Vagina (tissue), 2 donors: ENCODE measurements at places on chromosomes 7 and 10.
A peak's percentile ranks its signal among the peaks of the same experiment; 100 is the strongest.

DNA sequence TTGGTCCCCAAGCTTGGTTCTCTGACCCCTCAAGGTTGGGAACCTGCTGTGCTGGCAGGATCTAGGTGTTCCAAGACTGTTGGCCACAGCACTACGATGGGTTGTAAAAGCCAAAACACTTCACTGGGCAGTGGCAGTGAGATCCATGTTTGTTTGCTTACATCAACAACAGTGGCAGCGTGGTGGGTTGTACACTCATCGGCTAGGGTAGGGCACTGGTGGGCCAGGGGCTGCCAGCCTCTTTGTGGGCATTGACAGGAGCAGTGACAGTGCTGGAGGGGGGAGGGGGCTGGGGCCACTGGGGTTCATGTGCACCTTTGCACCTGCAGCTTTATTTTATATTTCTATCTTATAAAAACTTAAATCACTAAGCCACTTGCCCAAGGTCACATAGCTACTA lies 126.7 kb upstream of the ZWINT start:
- no peak for DNase-seq

DNA sequence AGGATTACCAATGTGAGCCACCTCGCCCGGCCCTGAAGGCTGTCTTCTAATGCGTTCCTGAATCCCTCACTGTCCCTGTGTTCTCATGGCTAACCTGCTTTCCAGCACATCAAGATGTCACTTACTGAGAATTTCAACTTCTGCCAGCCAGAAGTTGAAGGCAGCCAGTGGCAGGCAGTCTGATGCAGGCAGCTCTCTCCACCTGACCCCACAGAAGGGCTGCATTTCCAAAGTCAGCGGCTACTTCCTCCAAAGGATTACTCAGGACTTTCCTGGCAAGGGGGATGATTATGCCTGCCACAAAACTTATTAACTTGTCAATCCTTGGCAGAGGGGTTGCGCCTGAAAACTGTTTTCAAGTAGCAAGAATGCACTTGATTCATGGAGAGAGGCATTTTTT lies 1219.4 kb downstream of the TYW1 start:
- DNase-seq: no peak

DNA sequence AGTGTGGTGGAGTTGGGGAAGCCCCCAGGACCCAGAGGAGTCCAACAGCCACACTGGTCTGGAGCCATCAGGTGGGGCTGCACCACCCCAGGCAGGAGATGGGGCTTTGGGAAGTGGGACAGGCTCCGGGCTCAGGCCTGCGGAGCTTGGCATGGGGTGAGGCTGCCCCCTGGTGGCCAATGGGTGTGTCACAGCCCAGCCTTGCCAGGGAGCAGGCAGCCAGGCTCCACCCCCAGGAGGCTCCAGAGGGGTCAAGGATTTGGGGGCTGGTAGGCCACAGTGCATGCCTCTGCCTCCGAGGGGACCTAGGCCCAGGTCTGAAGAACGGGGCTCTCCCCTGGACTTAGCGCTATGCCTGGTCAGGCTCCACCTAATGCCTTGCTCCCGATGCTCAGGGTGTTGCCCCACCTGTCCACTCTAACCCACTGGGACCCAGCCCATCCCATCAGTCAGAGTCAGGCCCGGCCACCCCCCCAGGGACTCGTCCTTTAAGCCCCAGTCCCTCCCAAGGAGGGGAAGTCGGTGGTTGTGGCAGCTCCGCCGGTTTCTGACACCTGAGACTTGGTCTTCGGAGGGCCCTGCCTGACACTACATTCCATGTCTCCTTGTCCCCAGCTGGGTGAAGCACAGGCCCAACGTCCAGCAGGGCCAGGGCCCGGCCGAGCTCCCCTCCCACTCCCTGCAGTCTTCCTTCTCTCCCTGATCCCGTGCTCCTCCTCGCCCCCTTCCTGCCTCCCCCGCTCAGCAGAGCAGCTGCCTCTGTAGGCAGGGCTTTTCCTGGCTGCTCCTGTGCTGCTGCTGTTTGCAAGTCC lies 11.3 kb upstream of the SAMD8 start:
- no peak for DNase-seq

DNA sequence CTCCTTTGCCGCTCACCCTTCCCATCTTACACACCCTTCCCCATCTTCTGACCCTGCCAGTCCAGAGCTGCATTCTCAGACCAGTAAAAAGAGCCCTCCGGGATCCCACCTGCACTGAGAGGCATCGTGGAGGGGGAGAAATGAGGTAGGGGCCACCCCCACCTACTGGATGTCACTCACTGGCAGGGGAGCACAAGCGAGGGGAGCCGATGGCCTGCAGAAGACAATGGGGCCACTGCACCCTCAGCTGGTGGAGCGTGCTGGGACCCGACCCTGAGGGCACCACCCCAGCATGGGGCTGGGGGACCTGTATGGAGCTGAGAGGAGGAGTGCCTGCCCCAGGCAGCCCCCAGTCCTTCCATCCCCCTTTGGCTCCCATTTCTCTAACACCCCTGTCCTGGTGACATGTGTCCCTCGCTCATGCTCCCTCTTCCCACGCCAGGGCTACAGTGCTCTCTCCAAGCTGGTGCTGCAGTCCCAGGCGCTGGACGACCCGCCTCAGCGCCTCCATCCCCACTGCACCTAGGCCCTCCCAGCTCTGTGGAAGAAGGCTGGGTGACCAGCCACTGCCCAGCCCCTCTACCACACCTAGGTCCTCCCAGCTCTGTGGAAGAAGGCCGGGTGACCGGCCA lies 49.8 kb downstream of the RASGEF1A start:
- DNase-seq: no peak

GRCh38 chr10:14466257-14466656 lies 135.5 kb upstream of the FRMD4A start:
- DNase-seq: no peak

DNA sequence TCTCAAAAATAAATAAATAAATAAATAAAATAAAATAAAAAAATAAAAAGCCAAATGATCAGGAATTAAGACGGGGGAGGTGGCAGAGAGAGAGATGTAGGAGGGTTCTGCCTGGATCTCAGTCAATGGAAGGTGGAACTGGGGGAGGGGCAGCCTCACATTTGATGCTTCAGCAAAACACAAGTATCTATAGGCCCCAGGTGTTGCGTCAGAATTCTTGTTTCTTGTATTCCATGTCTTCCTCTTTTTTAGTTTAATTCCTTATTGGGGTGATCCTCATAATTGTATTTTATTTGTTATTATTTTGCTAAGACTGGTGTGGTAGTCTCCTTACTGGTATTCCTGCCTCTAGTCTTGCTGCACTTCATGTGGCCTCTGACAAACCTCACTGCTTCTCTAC lies 41.4 kb upstream of the SMARCD3 start:
- no peak for DNase-seq

DNA sequence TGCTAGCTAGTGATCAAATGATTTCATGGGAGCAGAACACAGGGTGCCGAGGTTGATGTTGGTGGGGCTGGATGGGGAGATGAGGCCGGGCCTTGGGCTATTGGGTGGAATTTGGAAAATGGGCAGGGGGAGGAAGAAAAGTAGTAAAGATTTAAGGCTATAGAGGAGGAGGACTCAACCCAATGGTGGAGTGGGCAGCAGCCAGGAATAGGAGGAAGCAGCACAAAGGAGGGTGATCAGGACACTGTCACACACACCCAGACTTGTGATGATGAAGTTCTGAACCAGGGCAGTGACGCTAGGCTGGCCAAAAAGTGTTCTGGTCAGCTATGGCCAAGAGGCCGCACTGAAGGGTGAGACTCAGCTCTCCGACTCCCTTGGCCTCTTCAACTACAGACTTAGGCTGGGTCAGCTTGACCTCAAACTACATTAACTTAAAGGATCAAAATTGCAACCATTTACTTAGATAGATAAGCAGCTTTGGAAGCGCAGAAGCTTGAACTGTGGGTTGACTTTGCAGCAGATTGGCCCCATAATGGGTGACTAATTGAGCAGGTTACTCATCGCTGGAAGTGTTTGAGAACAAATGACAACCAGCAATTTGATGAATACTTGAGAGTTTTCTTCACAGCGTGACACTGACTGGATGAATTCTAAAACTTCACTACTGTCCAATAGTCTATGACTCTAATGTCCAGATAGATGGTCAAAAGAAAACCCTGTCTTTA lies 29.4 kb upstream of the GPR26 start:
- DNase-seq: peak; percentile 52

DNA sequence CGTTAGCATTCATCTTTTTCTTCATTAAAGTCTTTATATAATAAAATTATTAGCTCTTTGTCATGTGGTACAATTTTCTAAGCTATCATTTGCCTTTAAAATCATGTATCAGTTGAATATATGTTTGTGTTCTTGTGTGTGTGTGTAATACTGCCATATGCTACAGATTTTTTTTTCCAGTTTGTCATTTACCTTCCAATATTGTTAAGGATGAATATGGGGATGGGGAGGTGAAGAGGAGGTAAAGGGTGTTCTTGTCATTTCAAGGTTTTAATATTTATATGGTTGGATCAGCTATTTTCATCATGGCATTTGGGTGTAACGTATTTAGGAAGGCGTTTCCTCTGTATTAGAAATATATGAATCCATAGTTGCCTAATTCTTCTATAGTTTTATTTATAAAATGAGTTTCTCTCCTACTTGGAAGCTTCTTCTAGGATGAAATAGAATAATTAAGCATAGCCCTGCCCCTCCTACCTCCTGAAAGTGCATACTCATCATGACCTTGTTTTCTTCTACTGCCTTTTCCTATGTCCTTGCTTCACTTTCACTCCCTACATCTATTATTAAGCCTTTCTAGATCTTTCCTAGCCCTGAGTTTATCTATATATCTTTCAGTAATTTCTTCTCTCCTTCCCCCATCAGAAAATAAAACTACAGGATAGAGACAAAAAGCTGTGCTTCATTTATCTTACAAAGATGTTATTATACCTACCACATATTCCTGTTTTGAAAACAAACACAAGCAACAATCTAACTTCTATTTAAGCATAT lies 25.1 kb downstream of the RAB18 start:
- DNase-seq: no peak

- no peak for DNase-seq
Observed at GRCh38 chr7:27183682-27184336, 1.2 kb downstream of the HOXA11 start.

DNA sequence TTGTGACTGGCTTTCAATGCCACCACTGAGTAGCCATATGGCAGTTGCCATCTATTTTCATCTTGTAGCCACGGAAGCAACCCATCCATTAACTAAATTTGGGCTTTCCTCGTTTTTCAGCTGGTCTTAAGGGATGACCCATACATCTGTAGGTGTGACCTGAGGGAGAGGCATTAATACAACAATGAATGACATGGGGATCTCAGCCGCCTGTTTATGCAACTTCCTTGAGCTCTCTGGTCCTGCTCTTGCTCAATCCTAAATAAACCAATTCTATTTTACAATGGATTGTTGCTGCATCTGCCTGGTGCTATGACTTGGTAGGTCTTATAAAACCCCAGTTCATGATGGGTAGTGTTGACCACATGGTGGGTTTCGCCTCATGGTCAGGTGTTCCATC lies 21.9 kb upstream of the ADAM22 start:
- DNase-seq: no peak

- no peak for DNase-seq
Observed at GRCh38 chr10:122468926-122469781, 7.8 kb downstream of the HTRA1 start.

DNA sequence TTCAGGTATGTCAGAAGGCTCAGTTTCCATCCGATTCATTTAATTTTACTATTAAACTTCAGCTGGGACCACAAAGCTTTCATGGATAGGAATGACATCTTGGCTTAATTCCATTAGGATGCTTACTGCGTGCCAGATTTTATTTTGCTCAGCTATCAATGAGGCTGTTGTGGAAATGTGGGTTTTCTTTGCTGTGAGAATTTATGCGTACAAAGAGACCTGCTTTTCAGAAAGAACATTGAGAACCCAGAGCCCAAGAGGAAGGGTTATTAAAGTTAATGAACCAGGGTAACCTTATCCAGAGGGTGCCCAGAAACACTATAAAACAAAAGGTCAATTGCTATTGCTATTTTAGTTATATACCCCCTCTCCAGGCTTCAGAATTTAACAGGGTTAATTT lies 98.3 kb downstream of the MKLN1 start:
- DNase-seq: no peak

- DNase-seq: no peak
Observed at GRCh38 chr7:47474937-47475879, 106.7 kb downstream of the TNS3 start.

GRCh38 chr7:28958980-28959347 lies 834 bp upstream of the TRIL start:
- no peak for DNase-seq

DNA sequence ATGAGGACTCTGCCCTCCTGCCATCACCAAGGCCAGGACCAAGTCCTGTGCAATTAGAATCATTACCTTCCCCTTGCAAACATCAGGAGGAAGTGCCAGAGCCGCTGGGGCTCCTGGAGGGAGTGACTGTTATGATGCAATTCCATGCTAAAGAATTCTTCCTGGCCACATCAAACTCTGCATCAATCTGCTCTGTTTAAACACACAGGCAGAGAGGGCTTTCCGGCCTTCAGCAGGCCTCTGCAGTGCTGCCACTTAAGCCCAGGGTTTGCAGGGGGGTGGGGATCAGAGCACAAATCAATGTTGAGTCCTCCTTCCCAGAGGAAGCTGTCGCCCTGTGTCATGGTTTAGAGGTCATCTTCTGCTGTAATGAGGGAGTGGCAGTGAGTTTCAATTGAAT lies 58.1 kb downstream of the CTBP2 start:
- DNase-seq: no peak

DNA sequence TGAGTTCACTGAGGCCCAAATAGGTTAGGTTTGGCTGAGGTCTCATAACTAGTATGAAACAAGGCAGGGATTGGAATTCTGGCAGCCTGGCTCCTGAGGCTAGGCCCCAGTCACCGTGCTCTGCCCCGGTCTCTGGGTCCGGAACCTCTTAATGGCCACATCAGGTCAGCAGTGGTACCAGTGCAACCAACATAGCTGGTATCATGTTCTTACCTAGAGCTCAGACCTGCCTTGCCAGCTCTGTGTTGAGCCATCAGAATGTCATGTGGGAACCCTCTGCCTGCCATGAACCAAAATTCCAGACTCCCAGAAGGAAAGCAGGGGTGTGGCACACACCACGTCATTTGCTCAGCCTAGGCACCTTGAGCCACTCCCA lies 56.5 kb downstream of the ZNF467 start:
- DNase-seq: no peak

GRCh38 chr7:85882335-85882734 lies 695.5 kb upstream of the SEMA3D start:
- DNase-seq: no peak

DNA sequence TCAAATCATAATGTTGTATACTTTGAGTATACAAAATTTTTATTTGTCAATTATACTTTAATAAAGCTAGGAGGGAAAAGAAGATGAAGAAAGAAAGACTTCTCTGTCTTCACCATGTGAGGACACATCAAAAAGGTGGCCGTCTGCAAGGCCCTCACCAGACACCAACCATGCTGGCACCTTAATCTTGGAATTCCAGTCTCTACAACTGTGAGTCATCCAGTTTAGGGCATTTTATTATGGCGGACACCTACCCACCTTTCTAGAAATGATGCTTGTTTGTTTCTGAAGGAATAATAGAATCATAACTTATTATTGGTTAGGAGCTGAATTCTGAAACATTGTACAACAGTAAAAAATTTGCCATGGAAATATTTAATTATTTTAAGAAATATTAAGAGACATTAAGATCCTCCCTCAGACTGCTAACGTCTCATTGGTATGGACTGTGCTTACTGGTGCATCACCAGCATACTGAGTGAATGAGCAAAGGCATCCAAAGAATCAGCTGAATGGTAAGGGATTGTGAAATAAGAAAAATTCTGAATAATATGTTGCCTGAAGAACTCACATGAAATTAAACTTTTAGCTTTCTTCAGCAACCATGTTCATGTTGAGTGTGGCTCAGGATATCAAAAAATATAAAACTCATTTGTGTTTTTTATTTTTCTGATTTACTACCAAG lies 536.6 kb downstream of the HTR7 start:
- DNase-seq: no peak

- no peak for DNase-seq
Observed at GRCh38 chr10:69375307-69376151, 41.2 kb downstream of the TACR2 start.
